ENCODE measurements at places on chromosomes 11 and 22.

DNA sequence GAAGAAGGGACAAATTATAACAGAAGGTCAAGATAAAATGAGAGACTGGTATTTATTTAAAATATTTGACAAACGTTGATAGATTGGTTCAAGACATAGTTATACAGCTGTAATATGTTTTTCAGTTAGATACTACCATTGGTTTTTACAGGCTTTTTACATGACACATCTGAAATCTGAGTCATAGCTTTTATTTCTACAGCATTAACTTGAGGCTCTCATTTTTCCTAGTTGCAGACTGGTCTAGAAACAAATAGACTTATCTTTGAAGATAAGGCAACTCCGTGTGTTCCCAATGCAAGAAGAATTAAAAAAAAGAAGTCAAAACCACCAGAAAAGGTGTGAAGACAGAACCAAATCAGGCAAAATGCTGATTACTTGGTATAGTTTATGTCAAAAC is 31.3 kb downstream of the CEP57 start:
- DNase-seq: no peak

- DNase-seq: no peak
Observed at GRCh38 chr11:82986446-82986845, 84.9 kb downstream of the DDIAS start.

DNA sequence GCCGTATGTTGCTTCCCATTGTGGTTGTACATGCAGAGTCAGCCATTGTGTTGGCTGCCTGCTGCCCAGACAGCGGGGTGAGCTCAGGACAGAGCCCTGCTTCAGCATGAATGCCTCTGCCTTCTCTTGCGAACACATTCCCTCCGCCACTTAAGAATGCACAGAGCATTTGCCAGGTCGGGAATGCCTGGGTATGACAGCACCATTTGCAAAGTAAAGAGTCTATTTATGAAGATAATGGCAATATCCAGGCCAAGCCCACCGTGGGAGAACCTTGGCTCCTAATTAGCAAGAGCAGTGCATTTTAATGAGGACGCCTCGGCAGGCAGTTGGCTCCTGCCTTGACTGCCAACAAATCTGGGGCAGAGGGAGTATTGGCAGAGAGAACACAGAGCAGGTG is 62.5 kb upstream of the SORL1 start:
- DNase-seq: no peak

DNA sequence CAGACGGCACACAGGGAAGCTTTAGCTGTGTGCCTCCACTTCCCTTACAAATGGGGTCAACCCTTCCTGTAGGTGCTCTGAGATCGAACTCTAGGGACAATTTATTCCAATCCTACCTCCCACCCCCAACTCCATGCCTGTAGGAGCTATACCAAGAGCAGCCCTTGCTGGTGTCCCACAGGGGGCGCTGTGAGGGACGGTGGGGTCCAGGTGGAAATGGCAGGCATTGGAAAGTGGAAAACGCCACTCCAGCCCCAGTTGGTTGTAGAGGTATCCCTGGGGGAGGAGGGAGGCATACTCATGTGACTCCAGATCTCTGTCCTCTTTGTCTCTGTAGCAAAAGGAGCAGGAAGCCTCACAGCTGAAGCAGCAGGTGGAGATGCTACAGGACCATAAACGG is 161.3 kb downstream of the MYO18B start:
- DNase-seq: no peak

DNA sequence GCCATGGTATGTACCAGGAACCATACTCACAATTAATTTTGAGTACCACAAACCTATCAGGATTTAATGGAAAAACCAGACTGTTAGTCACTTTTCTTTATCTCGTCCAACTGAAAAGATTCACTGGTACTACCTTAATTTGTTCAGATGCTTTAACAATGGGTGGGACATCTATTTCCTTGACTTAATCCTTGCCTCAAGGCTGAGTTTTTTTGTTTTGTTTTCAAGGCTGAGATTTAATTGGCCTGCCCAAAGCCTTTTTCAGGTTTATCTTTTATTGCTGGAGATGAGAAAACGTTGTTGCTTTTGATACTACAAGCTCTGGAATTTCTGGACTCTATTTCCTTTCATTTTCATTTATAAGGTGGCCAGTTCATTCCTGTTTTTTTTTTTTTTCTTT is 50.4 kb downstream of the NELL1 start:
- no peak for DNase-seq

DNA sequence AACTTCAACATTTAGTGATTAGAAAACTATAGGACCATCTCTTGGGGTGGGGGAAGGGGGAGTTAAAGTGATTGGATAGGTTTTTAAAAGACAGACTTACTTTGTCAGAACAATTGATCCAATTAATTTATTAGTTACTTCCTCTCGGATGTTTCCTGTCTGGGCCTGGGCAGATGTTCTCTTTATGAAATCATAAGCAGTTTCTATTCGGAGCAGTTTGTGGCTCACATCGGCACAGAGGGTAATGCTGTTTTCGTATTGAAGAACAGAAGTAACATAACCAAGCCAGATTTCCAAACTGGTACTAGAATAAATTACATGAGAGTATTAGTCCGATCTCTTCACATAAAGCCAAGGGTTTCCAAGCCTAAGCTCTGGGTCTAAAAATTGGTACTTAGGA is 20.6 kb downstream of the PIWIL3 start:
- DNase-seq: no peak

- DNase-seq: no peak
Observed at GRCh38 chr11:78290293-78291176, 101.8 kb downstream of the USP35 start.

- DNase-seq: no peak
Observed at GRCh38 chr22:26417406-26417805, 11.7 kb upstream of the ASPHD2 start.

GRCh38 chr11:70454197-70454767 is 56.0 kb downstream of the CTTN start:
- DNase-seq: no peak

DNA sequence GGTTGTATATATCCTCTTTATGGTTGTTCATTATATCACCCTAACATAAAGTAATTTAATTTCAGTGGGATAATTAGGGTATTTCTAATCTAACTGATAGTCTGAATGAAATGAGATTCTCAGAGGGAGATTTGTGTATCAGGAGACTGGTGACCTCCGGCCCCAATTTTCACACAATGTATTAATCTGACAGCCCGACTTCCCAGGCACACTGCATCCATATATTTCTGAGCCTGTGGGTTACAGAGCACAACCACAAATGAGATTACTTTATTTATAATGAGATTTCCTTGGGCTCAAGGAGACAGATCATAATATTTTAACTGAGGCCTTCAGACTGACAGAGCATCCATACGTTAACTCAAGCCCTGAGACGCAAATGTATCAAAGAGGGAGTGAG is 125.9 kb downstream of the RCN1 start:
- no peak for DNase-seq

DNA sequence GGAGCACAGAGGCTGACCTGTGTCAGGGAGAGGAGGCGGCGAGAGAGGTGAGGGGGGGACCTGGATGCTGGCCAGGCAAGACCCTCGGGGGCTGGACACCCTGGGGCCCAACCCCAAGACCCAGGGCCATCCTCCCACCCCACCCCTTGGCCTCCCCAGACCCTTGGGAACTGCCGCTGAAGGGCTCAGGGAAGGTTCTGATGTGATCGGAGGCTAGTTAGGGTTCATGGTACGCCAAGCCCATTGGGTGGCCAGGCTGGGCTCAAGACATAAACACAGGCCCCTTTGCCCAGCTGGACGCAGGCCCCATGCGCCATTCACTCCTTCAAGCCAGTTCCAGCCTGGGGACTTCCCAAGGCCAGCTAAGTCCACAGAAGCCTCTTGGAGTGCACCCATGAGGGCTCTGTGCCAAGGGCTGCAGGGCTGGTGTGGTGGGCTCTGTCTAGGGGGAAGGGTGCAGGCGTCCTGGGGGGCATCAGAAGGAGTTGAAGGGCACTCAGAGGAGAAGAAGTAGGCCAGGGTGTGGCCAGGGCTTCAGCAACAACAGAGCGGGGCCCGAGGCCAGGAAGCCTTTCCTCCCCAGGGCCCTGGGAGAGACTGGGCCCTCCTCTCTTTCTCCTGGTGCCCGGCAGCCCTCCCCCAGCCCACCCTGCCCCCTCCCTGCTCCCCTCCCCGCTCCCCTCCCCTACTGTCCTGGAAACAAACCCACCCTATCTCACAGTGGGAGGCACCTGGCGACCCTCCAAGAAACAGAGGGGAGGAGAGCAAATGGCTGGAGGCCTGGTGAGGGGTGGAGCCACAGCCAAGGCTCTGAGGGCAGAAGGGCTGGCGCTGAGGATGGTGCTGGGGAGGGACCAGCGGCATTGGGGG is 12.9 kb downstream of the TSPAN32 start:
- no peak for DNase-seq

- no peak for DNase-seq
Observed at GRCh38 chr11:26283852-26284408, 48.0 kb upstream of the ANO3 start.

GRCh38 chr11:76568139-76568538 is 102.4 kb downstream of the LRRC32 start:
- DNase-seq: no peak

GRCh38 chr22:35590634-35591295 is 26.4 kb downstream of the MB start:
- no peak for DNase-seq

DNA sequence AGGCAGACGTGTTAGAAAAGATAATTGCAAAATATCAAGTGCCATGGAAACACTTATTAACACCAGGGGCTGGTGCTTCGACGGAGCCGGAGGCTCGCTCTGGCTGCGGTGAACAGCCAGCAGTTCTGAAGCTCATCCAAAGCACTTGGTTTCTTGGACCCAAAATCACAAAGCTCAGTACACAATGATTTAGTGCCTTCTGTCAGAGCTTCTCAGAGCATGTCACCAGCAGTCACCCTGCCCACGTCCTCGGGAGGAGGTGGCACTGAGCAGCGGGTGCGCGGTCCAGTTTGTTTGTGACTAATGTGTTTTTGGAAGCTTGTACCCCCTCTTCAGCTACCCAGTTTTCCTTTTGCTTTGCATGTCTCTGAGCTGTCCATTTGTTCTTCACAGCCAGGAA is 58.7 kb upstream of the KIRREL3 start:
- DNase-seq: no peak

GRCh38 chr11:44805596-44805995 is 78.8 kb downstream of the TSPAN18 start:
- no peak for DNase-seq

GRCh38 chr11:66322732-66323427 is 6.0 kb upstream of the CD248 start:
- no peak for DNase-seq

GRCh38 chr22:46078241-46079092 is 71.9 kb upstream of the PPARA start:
- DNase-seq: no peak

GRCh38 chr11:104076455-104076854 is 40.0 kb downstream of the DDI1 start:
- no peak for DNase-seq

GRCh38 chr22:25728071-25728470 is 13.9 kb upstream of the MYO18B start:
- no peak for DNase-seq

DNA sequence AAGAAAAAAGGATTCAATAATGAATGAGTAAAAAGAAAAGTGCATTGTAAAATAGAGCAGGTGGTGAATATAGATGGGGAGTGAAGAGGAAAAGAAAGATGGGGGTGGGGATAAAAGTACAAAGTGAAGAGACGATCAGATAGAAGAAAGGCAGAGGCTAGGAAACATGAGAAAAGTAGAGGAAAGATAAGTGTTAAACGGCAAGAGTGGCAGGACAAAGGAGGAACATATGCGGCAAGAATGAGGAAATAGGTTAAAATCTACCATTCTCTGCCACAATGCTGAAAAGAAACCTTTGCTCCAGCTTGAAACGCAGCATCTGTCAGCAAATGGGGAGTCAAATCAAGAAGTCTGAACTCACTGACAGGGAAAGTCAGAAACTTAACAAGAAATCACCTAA is 6.8 kb downstream of the FUT4 start:
- DNase-seq: no peak
